T-helper 17 cell (primary cell): ENCODE measurements at places on chromosomes 11 and 22. TPM values are rescaled to one million over a fixed set of nuclear protein-coding genes. Genes with fewer than 3 reads are reported as not detected.

Gene MPZL2
- 0.99 TPM for total RNA-seq

Gene OR51E2
- total RNA-seq: not detected

- no peak for DNase-seq
Measured at GRCh38 chr11:84419616-84420015, 1133.4 kb upstream of the CCDC90B start.

- DNase-seq: no peak
Measured at GRCh38 chr11:118001494-118001971, 15.3 kb downstream of the IL10RA start.

DNA sequence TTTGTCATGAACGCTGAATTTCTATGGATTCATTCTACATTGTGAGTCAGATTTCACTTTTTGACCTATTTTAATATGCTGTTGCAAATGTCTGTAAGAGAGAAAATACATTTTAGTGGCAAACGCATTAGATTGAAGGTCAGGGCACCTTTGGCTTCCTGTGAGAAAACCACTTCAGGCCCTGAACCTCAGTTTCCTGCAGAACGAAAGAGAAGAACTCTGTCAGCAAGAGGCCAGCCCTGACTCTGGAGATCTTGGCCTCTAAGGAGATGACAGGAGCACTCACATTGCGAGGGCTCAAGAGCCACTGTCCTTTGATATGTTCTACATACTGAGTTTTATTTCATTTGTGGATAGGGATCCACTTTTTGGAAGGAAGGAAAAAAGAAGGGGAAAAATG, 83.6 kb downstream of the KCNJ1 start:
- no peak for DNase-seq

- DNase-seq: no peak
Measured at GRCh38 chr11:69982690-69983570, 95.2 kb upstream of the ANO1 start.
